ENCODE measurements at places on chromosomes 7 and 10.

- H3K36me3 ChIP-seq = peaks cover 21% of the 10 kb centered on the region
- H3K27ac ChIP-seq = peak overlapping the region; percentile 95
- no peaks in the 10 kb centered on the region for H3K27me3 ChIP-seq
- peak overlapping the region; percentile 66 for H3K4me3 ChIP-seq
Measured at GRCh38 chr10:29658984-29659965, 24.5 kb upstream of the SVIL start.

- H3K27ac ChIP-seq = peak overlapping the region; percentile 60
- H3K4me1 ChIP-seq = peaks cover 12% of the 10 kb centered on the region
- no peak overlapping the region for H3K4me3 ChIP-seq
- no peak for DNase-seq
- peaks cover 24% of the 10 kb centered on the region for H3K36me3 ChIP-seq
Measured at GRCh38 chr10:75019370-75019769, 92.1 kb upstream of the SAMD8 start.

- H3K36me3 ChIP-seq = no peaks in the 10 kb centered on the region
- H3K27ac ChIP-seq = no peak overlapping the region
- DNase-seq = no peak
- no peak overlapping the region for H3K4me3 ChIP-seq
- H3K27me3 ChIP-seq = no peaks in the 10 kb centered on the region
- no peaks in the 10 kb centered on the region for H3K4me1 ChIP-seq
Measured at GRCh38 chr7:83528925-83529423, 120.0 kb downstream of the SEMA3E start.

GRCh38 chr10:34994565-34995142 is 95.5 kb downstream of the CUL2 start:
- peak overlapping the region; percentile 9 for H3K27ac ChIP-seq
- no peak overlapping the region for H3K4me3 ChIP-seq
- peaks cover 8% of the 10 kb centered on the region for H3K4me1 ChIP-seq
- H3K27me3 ChIP-seq = no peaks in the 10 kb centered on the region
- H3K36me3 ChIP-seq = peaks cover 3% of the 10 kb centered on the region
- DNase-seq = no peak

GRCh38 chr10:72276421-72277339 is 3.0 kb downstream of the DDIT4 start:
- H3K4me3 ChIP-seq = peak overlapping the region; percentile 99
- DNase-seq = no peak
- peaks cover 35% of the 10 kb centered on the region for H3K4me1 ChIP-seq
- H3K27me3 ChIP-seq = no peaks in the 10 kb centered on the region
- H3K36me3 ChIP-seq = peaks cover 38% of the 10 kb centered on the region

DNA sequence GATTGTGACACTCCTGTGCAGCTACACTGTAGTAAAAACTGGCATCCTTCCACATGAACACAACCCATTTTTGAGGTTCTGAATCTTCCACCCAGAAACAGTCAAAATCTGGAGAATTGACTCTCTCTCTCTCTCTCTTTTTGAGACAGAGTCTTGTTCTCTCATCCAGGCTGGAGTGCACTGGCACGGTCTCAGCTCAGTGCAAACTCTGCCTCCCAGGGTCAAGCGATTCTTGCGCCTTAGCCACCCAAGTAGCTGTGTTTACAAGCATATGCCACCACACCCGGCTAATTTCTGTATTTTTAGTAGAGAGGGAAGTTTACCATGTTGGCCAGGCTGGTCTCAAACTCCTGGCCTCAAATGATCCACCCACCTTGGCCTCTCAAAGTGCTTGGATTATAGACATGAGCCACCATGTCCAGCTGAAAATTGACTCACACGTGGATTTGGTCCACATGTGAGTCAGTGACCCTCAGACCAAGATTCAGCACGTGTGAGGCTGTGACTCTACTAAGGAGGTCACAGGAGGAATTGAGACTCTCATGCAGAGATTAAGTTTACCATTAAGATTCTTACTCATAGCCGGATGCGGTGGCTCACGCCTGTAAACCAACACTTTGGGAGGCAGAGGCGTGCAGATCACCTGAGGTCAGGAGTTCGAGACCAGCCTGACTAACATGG is 12.1 kb upstream of the ZNF107 start:
- no peaks in the 10 kb centered on the region for H3K4me1 ChIP-seq
- no peak for DNase-seq

DNA sequence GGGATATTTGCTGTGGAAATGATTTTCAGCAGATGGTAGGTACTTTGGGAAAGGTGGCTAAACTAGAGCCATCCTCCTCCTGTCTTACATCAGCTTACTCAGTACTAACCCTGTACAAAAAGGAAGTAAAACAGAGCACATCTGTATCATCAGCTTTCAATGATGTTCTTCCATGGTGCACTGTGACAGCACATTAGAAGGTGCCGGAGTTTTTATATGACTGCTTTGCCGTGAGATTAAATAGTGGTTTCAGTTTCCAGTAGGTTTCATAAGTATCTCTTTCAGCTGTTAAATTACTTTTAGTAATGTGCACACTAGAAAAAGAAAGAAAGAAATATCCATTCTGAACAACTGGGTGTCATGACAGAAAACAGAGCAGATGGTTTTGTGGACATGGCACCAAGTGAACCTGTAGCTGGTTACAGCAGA is 86.5 kb downstream of the ARID5B start:
- peak overlapping the region; percentile 80 for H3K27ac ChIP-seq
- no peaks in the 10 kb centered on the region for H3K27me3 ChIP-seq
- H3K36me3 ChIP-seq = peaks cover 9% of the 10 kb centered on the region
- H3K4me1 ChIP-seq = peaks cover 53% of the 10 kb centered on the region

DNA sequence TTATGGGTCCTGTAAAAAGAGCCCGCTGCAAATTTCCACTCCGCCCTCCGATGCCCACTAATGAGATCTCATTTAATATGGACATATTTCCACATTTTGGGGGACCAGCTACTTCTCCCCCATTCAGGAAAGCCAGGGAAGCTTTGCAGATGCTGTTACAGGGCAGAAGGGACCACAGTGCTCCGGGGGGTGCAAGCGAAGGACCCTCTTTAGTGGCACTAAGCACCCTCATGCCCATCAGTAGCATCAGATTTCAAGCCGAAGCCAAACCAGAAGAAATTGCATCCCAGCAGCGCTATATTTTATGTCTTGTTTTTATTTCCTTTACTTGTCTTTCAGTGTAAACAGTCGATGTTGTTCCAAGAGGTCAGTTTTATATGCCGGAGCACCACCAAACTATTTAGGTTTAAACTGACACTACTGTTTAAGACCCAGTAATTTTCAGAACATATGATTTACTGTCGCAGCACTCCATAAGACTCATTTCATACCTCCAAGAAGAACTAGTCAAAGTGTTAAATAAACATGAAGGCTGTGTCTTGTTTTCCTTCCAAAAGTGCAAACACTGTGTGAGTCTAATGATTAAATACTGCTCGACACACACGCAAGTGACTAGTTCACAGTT is 122.2 kb upstream of the MGMT start:
- peaks cover 8% of the 10 kb centered on the region for H3K27me3 ChIP-seq
- no peak overlapping the region for H3K4me3 ChIP-seq
- H3K36me3 ChIP-seq = no peaks in the 10 kb centered on the region
- H3K4me1 ChIP-seq = no peaks in the 10 kb centered on the region
- DNase-seq = no peak
- H3K27ac ChIP-seq = no peak overlapping the region

DNA sequence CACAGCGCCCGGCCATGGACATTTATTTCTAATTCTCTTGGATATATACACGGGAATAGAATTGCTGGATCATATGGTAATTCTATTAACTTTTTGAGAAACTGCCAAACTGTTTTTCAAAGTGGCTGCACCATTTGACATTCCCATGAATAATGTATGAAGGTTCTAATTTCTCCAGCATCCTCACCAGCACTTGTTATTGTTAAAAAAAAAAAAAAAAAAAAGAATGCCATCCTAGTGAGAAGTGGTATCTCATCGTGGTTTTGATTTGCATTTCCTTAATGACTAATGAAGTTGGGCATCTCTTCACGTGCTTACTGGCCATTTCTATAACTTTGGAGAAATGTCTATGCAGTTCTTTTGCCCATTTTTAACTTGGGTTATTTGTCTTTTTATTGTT is 13.5 kb downstream of the CNNM2 start:
- no peak overlapping the region for H3K27ac ChIP-seq
- no peaks in the 10 kb centered on the region for H3K27me3 ChIP-seq
- peaks cover 6% of the 10 kb centered on the region for H3K4me1 ChIP-seq
- DNase-seq = no peak
- peaks cover 3% of the 10 kb centered on the region for H3K36me3 ChIP-seq

DNA sequence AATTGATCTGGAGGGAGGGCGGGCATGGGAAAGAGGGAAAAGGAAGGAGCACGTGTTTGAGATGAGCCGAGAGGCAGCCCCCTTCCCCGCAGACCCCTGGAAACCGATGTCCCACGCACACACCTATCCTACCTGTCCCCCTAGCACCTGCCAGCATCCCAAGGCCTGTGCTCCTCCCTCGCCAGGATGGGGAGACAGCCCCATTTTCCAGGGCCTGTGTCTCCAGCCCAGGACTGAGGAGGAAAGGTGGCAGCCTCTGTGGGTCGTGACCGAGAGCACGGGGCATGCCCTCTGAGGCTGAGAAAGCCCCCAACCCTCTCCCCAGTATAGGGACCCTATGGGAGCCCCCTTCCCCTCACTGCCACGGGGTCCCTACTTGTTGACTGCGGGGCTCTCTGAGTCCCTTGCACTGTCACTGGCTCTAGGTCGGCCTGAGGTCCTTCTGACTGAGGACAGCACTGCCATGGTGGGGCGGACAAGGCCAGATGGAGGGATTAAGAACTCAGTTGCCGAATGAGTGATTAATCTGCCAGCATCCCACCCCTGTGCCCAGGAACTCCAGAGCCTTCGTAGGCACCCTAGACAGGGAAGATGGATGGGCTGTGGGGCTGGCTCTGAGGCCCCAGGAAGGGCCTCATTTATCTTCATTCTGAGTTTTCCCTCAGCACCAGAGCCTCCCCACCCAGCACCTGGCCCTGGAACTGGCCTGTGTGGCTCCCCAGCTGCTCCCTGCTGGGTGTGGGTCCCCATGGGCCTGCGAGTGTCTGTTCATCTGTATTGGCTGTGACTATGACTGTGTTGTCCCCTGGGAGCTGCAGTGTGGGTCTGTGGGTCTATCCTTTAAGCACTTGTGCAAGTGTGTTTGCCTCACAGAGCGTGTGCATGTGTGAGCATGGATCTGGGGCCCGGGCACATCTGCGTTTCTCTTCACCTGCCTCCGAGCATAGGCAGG is 26.0 kb downstream of the CRHR2 start:
- DNase-seq = no peak

- no peaks in the 10 kb centered on the region for H3K4me1 ChIP-seq
- DNase-seq = no peak
- no peaks in the 10 kb centered on the region for H3K36me3 ChIP-seq
- no peak overlapping the region for H3K27ac ChIP-seq
- no peak overlapping the region for H3K4me3 ChIP-seq
Measured at GRCh38 chr7:157529768-157530560, 193.2 kb downstream of the DNAJB6 start.

- no peaks in the 10 kb centered on the region for H3K4me1 ChIP-seq
- H3K4me3 ChIP-seq = no peak overlapping the region
- H3K27ac ChIP-seq = no peak overlapping the region
- H3K27me3 ChIP-seq = peaks cover 11% of the 10 kb centered on the region
- H3K36me3 ChIP-seq = no peaks in the 10 kb centered on the region
Measured at GRCh38 chr10:44923611-44924010, 12.5 kb downstream of the TMEM72 start.

- H3K36me3 ChIP-seq = no peaks in the 10 kb centered on the region
- no peak overlapping the region for H3K27ac ChIP-seq
- no peaks in the 10 kb centered on the region for H3K4me1 ChIP-seq
- H3K4me3 ChIP-seq = no peak overlapping the region
- H3K27me3 ChIP-seq = no peaks in the 10 kb centered on the region
- no peak for DNase-seq
Measured at GRCh38 chr7:81094952-81095351, 176.1 kb upstream of the SEMA3C start.

- no peaks in the 10 kb centered on the region for H3K36me3 ChIP-seq
- H3K4me3 ChIP-seq = no peak overlapping the region
- H3K27ac ChIP-seq = no peak overlapping the region
- H3K27me3 ChIP-seq = peaks cover 10% of the 10 kb centered on the region
Measured at GRCh38 chr10:34241226-34242000, 573.7 kb downstream of the PARD3 start.

DNA sequence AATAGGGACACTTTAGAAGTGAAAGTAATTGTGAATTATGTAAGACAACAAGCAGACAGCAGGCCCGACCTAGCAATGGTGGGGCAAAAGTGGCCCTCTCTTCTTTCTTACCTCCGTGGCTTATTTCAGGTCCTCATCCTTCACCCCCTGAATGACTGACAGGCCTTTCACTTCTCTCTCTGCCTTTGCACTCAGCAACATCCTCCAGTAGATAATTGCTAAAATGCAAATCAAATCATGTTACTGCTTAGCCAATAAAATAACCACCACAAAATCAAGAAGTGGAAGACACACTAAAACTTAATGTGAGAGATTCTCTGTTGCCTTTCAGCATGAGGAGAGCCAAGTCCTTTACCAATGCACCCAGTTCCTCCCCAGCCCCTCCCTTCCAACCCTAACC is 274.6 kb upstream of the ZNF32 start:
- H3K27ac ChIP-seq = no peak overlapping the region

GRCh38 chr7:26188206-26188956 is 12.2 kb downstream of the HNRNPA2B1 start:
- DNase-seq = no peak
- H3K36me3 ChIP-seq = peaks cover 90% of the 10 kb centered on the region
- H3K4me3 ChIP-seq = no peak overlapping the region

- peaks cover 10% of the 10 kb centered on the region for H3K27me3 ChIP-seq
- H3K4me3 ChIP-seq = no peak overlapping the region
- H3K36me3 ChIP-seq = no peaks in the 10 kb centered on the region
- no peak overlapping the region for H3K27ac ChIP-seq
- peaks cover 8% of the 10 kb centered on the region for H3K4me1 ChIP-seq
- peak; percentile 10 for DNase-seq
Measured at GRCh38 chr7:67625257-67625737, 628.7 kb downstream of the TYW1 start.

DNA sequence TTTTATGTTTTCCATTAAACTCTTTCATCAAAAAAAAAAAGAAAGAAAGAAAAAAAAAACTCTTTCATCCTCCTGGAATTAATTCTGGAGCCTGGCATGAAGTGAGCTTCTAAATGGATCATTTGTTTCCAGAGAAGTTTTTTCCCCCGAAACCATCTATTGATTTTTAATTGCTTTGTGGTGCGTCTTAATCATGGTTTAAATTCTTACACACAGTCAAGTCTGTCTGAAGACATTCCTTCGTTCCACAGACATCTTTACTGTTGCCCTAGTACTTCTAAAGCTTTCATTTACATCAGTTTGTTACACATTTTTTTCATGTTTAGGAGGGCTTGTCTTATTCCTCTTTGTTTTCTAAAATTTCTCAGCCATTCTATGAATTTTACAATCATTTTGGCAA is 493.4 kb upstream of the FOXK1 start:
- H3K27ac ChIP-seq = no peak overlapping the region
- no peaks in the 10 kb centered on the region for H3K36me3 ChIP-seq
- no peak for DNase-seq
